ENCODE measurements at places on chromosomes 11 and 22.
A peak's percentile ranks its signal among the peaks of the same experiment; 100 is the strongest.

DNA sequence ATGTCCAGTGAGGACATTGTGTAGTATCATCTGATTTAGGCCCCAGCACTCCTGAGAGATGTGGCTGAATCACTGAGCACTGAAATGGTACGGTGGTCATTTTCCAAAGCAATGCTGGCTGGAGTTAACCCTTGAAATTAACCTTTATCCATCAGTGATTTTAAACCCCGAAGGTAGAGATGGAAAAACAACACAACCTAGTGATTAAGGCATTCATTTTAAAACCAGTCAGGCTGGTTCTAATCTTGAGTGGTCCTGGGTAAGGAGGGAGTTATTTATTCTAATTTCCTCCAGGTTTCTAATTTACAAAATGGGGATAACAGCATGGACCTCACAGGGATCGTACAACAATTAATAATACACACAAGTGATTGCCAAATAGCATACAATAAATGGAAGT is 6.6 kb upstream of the CSNK2A3 start:
- DNase-seq = no peak

- peak; percentile 61 for DNase-seq
Observed at GRCh38 chr11:119470317-119471291, 47.6 kb upstream of the THY1 start.

DNA sequence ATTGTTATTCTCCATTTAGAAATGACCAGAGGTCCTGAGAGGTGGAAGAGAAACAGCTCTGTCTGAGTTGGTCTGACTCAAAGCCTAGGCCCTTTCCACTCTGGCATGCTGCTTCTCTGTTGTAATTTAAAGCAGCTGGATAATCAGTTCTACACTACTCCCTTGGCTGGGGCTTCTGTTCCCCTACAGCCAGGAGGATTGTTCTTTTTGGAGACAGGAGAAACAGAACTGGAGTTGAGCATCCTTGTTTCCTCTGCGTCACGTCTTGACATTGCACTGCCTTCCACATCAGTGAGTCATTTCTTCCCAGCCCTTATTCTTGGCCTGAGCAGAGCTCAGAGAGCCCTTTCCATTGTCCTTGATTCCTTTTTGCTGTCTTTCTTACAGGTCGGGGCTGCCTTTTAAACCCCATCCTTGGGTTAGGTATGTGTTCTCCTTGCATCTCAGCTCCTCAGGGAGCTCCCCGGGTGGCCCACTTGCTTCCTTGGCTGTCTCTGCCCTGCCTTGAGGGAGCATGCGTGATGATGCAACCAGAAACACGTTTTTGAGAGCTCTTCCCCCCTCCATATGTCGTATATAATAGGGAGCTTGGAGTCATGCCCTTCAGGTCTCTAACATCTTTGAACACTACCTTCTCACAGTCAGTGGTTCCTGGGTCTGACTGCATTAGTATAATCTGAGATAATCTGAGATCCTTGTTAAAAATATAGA is 35.7 kb downstream of the CYB5R2 start:
- DNase-seq = peak; percentile 54

- peak; percentile 20 for DNase-seq
Observed at GRCh38 chr22:19143967-19144400, 467 bp downstream of the ESS2 start.

DNA sequence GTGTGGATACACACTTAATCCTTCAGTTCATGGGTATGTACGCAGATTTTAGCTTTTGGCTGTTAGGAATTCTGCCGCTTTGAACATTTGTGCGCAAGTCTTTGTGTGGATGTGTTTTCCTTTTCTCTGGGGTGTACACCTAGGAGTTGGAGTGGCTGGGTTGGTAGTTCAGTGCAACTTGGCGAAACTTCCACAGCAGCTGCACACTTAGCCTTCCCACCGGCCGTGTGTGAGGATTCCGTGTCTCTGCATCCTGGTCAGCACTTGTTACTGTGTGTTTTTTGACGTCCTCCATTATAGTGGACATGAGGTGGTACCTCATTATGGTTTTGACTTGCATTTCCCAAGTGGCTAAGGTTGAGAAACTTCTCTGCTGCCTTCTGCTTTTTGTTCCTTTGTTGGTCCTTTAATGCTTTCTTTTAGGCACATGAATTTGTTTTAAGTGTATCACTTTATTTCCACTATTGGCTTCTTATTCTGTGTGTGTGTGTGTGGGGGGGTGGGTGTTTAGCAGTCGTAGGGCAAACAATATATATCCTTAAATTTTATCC is 72.1 kb upstream of the SLC25A18 start:
- DNase-seq = no peak

DNA sequence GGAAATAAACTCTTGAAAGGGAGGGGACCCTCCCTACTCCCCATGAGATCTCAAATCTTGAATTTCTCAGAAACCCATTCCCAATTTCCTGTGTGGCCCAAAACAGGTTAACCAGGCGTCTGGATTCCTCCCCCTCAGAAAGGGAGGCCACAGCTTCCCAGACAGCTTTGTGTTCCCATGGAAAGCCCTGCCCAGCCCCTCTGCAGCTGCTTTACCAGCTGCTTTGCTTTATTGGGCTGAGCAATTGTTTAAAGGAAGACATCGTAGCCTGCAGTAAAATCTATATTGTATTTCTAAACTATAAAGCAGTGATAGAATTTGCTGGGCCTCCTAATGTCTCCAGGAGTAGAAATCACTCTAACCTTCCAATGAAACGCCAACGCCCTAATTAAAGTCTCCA is 97.4 kb downstream of the CHST1 start:
- no peak for DNase-seq

- DNase-seq = no peak
Observed at GRCh38 chr22:35973388-35973787, 55.2 kb downstream of the RBFOX2 start.

GRCh38 chr11:25423436-25424199 is 908.3 kb upstream of the ANO3 start:
- DNase-seq = peak; percentile 87

GRCh38 chr11:44839458-44840084 is 111.1 kb downstream of the TP53I11 start:
- no peak for DNase-seq

GRCh38 chr11:115518983-115519628 is 14.9 kb upstream of the CADM1 start:
- no peak for DNase-seq

DNA sequence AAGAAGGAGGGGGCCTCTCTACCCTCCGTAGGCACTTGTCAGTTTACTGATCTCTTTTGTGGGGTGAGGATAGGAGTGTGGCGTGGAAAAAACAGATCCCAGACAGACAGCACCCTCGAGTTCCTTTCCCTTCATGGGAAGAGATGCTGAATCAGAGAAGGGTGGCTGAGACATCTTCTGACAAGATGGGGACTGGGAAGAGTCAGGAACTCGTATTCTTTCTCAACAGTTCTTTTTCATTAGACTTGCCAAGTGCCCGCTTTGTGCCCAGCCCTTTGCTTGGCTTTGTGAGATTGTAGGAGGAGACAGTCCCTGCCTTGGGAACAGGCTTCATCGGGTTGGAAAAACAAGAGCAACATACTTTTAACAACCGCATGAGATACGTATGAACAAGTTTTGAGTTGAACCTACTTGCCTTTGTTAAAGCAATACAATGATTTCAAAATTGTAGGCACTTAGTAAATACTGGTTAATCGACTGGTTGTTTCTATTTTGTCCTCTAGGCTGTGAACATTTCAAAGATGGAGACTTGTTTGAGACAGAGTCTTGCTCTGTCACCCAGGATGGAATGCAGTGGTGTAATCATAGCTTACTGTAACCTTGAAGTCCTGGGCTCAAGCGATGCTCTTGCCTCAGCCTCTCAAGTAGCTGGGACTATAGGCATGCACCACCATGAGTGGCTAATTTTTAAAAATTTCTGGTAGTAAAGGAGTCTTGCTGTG is 1.1 kb downstream of the RRM1 start:
- peak; percentile 73 for DNase-seq

- DNase-seq = no peak
Observed at GRCh38 chr11:132444911-132445310, 1074.5 kb downstream of the NTM start.

GRCh38 chr22:49727881-49728569 is 99.6 kb downstream of the BRD1 start:
- DNase-seq = no peak

- DNase-seq = no peak
Observed at GRCh38 chr11:44992181-44992582, 41.5 kb upstream of the TP53I11 start.

GRCh38 chr11:73233692-73234470 is 15.8 kb downstream of the P2RY2 start:
- no peak for DNase-seq

DNA sequence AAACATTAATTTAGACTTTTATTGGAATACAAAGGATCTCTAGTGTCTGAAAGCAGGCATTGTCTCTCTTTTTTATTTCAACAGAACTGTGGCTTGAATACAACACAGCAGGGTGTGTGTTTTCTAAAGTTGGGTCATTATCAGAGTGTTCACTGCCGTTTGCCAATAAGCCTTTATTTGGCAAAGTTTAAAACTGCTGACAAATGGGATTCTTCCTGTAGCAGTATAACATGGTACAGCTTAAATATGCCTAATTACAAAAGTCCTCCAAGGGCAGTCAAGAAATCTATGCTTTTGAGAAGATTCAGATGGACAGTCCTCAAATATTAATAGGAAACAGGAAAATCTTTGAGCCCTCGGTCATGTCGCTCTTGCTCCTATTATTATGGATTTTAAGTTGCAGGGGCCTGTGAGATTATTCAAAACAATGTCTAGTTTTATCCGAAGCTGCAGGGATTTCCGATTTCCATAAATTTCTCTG is 199.9 kb downstream of the MAML2 start:
- DNase-seq = peak; percentile 78

- no peak for DNase-seq
Observed at GRCh38 chr11:94793002-94793401, 24.8 kb downstream of the AMOTL1 start.

DNA sequence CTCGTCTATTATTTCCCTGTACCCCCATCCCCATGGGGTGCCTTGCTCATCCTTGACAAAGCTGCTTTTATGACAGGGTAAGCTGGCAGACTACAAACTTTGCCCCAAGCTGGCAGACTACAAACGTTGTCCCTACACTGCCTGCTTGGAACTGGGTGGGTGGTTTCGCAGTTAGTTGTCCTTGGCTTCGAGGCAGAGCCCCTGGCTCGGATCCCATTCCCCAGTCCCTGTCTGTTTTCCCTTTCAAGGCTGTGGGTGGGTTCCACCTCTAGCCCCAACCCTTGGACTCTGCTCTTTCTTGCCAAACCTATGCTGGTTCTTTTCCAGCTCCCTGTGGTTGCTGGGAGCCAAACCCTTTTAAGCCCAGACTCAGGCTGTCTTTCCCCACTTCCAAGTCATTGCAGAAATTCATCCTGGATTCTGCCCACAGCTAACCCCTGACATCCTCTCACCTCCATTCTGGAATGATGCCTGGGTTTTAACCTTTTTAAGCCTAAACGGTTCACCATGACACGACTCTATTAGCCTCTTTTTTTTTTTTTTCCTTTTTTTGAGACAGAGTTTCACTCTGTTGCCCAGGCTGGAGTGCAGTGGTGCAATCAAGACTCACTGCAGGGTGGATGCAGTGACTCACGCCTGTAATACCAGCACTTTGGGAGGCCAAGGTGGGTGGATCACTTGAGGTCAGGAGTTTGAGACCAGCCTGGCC is 9.2 kb upstream of the RBM14 start:
- peak; percentile 74 for DNase-seq

GRCh38 chr11:131776211-131776610 is 405.8 kb downstream of the NTM start:
- no peak for DNase-seq

DNA sequence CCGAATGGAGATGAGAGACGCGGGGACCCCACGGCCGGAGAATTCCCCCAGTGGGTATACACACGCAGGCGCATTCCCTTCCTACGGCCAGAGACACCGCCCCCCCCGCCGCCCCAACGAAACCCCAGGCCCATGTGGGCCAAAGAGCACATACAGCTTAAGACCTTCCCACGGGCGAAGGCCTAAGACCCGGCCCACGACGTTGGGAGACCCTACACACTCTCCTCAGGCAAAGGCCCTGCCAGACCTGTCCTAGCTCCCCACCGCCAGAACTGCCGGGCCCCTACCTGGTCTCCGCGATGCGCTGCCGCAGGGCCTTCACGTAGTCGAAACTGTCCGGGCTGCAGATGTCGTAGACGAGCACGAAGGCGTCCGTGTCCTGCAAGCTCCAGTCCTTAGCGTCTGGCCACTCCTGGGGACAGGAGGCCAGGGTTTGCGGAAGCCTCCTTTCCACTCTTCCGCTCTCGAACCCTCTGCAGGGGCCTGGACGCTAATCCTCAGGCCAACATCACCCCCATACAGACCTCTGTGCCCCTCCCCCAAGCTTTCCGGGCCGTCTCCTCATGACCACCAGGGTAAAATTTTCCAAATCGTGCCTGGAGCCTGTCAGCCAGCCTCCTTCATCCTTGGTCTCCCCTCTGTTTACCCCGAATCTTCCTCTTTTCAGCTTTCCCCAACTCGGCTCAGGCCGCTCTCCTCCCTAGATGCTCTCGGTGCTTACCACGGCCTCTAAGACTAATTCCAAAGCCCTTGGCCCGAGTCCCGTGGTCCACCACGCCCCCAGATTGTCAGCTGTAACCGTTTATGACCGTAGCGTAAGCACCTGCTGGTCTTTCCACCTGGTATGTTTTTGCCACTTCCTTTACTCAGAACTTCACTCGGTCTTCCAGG is 1.7 kb downstream of the RASL10A start:
- no peak for DNase-seq

GRCh38 chr11:11971906-11972547 is 36.4 kb downstream of the DKK3 start:
- no peak for DNase-seq

DNA sequence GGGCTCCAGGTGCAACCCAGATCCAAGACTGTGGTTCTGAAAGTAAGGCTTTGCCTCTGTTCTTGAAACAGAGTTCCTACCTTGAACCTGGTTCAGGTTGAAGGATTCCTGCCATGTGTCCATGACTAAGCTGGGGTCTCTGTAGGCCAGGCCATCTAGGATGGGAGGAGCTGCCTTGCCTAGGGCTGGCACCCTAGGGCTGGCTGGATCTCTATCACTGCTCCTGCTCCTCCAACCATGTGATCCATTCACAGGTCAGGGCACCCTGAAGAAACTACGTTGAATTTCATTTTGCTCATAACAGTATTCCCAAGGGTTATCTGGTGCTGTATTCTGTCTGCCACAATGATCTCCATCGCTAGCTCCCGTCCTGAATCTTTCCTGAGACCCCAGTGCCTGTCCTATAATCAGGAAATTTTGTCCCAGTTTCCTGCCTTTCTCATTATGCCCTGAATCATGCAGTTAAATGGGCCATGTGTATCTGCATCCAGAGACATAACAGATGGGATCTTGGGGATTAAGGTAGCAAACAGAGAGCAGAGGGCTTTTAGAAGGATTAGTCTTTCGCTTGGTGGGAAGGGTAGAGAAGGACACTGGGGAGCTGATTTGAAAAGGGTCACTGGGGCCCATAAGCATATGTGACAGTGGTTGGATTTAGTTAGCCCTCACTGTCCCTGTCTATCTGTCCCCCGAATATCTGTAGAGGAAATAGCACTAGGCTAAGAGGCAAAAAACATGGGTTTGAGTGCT is 98.2 kb upstream of the MTMR2 start:
- DNase-seq = no peak

DNA sequence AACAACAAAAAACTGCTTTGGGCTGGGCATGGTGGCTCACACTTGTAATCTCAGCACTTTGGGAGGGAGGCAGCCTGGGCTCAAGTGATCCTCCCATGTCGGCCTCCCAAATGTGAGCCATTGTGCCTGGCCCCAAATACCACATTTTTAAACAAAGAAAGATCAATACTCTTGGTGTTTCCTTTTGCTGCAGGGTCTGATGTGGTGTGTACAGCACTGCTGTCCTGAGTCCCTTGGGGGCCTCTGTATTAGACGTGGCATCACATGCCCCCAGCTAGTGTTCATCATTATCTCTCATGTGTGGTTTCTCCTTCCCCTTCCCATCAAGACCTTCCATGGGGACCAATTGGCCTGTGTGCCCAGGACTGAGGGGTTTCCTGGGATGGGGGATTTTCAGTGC is 20.5 kb upstream of the XBP1 start:
- no peak for DNase-seq

Measured in choroid plexus epithelial cell (primary cell).